Stimulated activated CD8-positive, alpha-beta memory T cell treated with anti-CD3 and anti-CD28 coated beads, Interleukin-4, amount 100 ng/mL, for 1 hour (primary cell): ENCODE measurements at places on chromosomes 2 and 18.

GRCh38 chr2:120228503-120228902 is 5.3 kb upstream of the TMEM185B start:
- DNase-seq: no peak

GRCh38 chr2:174972924-174973323 is 32.3 kb downstream of the CHN1 start:
- DNase-seq: no peak

DNA sequence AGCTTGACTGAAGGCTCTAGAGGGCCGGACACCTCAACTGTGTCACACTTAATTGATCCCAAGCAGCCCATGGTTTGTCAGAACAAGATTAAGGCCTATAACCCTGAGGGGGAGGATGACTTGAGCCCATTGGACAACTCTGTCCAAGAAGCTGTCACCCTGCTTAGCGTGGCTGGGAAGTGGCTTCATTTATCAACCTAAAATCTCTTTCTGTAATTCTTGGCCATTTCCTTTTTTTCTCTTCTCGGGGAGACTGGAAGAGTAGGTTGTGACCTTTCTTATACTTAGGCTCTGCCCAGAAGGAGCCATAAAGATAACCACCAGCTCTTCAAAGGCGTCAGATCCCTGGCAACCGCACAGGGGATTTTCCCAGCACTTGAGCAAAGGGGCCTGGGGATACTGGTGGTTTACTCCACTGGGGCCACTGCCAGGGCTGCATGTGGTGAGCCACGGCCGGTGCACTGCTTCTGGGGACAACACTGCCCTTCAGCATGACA is 265.5 kb downstream of the CYRIA start:
- DNase-seq: no peak

GRCh38 chr2:71700041-71700657 is 246.8 kb downstream of the DYSF start:
- DNase-seq: no peak

DNA sequence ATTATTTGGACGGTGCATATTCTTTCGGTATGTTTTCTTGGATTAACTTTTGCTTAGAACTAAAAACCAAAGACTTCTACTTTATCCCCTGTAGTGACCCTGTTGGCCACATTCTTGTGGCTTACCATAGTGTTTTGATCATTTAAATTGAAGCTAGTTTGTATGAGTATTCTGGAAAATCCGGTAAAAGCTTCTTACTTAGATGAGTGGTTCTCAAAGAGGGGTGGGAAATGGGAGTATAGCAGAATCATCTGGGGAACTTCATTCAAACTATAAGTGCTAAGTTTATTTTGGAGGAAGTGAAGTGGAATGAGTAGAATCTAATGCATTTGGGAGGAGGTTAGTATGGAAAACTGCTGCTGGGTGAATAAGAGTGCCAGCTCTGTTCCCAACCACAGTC is 3.8 kb downstream of the PPP1CB start:
- DNase-seq: no peak

DNA sequence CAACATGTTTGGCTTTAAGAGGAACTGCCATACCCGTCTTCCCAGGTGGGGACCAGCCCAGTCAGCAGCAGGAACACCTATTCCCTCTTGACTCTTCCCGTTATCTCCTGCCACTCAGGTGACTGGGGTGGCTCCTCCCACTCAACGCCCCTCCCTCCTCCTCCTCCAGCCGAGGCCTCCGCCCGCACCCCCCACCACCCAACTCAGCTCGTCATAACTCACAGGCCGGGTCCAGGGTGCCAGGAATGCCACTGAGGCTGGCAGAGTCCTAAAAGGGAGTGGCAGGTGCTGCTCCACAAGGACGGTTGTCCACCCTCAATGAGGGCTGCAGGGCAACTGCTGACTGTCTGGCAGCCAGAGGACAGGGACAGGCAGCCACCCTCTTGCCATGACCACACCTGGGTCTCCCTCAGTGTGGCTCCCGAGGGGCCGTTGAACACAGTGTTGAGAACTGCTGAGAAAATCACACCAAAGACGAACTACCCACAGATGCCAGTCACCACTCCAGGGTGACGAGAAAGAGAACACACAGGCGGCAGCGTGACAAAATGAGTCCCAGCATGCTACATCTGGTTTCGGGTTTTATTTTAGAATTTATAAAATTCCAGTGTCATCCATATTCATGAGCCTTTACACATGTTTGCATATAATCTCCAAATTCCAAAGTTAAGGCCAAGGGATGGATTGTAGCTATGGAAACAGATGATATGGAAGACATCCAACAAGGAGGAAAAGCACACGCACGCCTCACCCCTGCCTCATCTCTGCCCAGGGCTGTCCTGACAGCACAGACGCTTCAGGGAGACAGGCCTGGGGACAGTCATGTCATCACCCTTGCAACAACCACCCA is 38.5 kb downstream of the ANO7 start:
- no peak for DNase-seq

GRCh38 chr18:74942319-74942910 is 266.5 kb downstream of the PTGR3 start:
- no peak for DNase-seq

- DNase-seq: no peak
Observed at GRCh38 chr2:63821396-63821795, 20.3 kb upstream of the UGP2 start.

DNA sequence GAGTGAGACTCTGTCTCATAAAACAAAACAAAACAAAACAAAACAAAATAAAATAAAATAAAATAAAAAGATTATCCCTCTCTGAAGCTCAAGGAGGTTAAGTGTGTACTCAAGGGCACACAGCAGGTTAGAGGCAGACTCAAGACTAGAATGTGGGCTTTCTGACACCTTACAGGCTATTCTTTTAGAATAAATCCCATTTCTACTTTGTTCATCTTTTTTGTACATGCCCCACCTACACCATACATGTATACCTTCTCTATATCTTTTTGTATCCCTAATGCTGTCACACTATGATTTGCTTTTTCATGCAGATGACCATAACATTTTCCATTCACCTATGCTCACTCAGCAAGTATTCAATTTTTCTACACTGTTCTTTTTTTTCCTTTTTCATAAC is 2.6 kb downstream of the IL1B start:
- no peak for DNase-seq

DNA sequence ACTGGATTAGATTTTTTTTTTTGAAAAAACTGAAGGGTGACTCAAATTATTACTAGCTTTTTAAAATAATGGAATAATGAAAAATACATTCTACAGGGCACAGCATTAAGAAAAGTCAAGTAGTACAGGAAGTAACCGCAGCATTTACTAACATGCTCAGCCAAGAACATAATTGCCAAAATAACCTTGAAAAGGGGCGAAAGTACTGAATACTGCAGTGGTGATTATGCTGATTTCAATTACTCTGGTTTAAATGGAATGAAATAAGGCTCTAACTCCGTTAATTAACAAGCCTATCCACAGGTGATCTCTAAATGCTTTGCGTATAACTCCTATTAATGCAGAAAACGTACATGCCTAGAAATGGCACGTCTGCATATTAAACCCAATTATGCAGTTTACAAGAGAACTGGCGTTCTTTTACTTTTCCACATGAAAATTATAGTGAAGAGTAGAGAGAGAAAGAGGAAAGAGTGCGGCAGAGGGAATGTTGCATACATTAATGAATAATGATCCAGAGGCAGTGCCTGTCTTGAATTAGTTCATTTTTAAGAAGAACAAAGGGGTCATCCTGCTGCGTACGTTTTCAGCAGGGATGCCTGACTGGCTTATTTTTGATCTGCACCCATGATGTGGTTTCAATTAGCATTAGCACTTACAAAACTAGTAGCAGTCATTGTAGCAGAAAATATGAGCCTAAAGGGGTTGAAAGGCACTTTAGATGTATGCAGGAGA is 612.4 kb downstream of the NYAP2 start:
- DNase-seq: no peak
